NAMALWA (cell line): ENCODE measurements at places on chromosomes 3 and 15.

GRCh38 chr3:171822431-171823106 lies 12.3 kb upstream of the PLD1 start:
- DNase-seq = no peak

DNA sequence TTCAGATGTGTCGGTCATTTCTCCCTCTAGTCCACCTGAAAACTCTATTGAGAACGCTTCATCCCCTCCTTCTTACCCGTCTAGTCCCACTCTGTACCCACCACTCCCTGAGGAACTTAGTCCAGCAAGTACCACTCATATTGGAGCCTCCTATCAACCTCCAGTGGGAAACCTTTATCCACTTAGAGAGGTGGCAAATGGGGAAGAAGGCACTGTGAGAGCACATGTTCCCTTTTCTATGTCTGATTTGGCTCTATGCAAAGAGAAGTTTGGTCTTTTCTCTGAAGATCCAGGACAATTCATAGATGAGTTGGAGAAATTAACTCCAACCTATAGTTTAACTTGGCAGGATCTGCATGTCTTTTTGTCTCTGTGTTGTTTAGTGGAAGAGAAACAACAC lies 17.0 kb upstream of the RPN1 start:
- no peak for DNase-seq

- DNase-seq = no peak
Measured at GRCh38 chr15:90351479-90352106, 491 bp upstream of the ZNF774 start.

- no peak for DNase-seq
Measured at GRCh38 chr3:4245671-4246070, 57.5 kb upstream of the SETMAR start.

DNA sequence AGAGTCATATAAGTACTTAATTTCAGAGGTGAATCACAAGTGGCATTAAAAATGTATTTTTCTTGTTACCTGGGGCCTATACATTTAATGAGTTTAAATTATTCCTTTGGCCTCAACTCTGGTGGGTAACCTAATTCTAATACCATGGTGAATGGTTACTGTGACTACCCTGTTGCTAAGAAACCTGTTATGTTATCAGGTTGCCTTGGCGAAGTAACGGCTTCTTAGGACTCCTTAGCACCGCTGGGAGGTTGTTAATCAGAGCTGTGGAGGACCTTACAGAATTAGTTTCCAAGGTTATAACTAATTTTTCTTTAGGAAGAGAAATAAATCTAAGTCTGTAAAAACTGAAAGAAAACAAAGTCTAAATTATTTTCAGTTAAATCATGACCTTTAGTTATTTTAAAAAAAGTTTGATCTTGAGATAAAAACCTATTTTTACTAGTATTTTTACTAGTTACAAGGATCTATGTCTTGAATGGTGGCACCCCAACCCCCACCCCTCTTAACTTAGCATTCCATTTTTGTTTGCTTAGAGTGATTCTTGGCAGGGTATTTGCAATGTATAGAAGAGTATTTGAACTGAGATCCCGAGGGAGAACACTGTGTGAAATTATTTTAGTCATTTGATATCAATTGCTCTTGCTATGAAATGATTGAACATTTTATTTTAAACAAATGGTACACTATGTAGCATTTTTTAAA lies 155.5 kb downstream of the FNDC3B start:
- peak; percentile 22 for DNase-seq

DNA sequence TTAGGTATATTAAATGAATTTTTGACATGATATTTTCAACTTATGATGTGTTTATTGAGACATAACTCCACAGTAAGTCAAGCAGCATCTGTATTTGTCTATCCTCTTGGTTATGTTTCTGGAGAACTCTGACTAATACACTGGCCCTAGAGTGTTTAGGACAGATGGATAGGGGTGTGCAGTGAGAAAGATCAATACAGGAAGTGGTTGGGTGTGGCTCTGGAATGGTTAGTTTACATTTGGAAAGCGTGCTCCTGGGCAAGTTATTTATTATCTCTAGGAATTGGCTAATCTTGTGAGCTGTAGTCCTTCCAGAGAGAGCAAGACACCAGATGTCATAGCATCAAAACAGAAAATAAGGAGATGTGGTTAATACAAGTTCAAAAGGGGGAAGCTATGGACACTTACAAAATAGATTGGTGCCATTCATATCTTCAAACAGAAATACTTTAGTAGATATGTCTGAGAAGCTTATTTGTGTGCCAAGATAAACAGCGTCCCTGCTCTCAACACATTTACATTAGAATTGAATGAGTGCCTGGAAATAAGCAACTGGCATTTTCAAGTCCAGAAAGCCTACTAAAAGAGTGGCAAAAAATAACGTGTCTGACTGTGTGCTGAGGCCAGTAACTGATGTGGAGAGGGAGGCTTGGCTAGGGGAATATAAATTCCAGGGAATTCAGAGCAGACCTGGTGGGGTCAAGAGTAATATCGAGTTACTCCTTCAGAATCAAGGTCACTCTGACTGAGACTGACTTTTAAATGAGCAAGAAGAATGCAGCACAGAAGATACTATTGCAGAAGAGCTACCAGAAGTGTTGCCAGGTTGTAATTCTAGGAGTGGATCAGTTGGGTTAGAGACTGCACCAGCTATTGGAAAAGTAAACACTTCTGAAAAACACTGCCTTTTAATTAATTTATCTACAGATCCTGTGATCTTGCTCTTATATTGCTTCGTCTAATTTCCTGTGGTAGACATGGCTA lies 33.4 kb upstream of the PLAAT1 start:
- no peak for DNase-seq

DNA sequence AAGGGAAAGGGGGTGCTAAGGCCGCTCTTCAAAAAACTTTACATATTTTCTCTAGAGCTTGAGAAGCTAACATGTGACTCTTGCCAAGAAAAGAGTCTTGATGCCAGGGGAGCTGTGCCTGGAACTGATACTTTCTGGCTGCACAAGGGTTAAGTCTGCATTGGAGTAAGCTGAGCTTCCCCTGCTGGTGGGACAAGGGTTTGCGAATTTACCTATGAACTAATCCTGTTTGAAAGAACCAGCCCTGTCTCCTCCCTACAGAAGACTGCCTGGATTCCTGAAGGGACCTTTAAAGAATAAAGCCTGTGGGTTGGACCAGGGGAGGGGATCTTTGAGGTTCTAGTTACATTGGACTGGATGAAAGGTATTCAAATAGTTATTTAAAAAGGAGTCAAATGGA lies 58.3 kb upstream of the EPHA3 start:
- DNase-seq = peak; percentile 9

GRCh38 chr3:104536715-104537114 lies 830.0 kb upstream of the ALCAM start:
- no peak for DNase-seq

DNA sequence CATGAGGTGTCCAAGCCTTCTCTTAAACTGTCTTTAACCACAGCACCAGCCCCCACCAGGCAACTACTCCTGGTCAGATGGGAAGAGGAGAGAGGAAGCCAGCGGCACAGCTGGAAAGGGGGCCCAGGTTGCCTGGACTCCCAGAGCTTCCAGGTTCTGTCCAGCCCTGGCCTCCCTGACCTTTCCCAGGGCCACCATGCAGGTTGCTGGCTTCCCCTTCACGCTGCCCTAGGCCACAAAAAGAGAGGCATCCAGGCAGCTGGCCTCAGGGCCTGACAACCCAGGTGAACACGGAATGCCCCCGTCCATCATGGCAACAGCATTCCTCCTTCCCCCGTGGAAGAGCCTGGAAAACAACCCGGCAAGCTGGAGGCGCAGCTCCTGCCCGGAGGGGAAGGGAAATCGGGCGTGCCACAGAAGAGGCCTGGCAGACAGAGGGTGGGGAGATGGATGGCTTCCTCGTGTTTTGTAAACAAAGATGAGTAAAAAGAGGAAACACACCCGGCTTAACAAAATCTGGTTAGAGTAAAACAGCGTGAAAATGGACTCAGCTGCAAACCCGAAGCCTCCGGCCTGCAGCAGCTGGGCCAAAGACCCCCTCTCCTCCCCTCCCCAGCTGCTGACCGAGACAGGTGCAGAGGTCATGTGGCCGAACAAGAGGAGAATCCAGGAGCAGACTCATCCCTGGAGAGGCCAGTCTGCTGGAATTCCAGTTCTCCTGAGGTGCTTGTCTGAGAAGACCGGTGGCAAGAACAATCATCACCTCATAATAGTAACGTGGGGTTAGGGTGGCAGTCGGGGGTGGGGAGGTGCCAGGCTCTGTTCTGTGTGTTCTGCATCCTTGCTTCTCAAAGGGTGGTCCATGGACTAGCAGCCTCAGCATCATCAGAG lies 15.5 kb downstream of the BMF start:
- DNase-seq = peak; percentile 77

GRCh38 chr15:55789066-55789660 lies 46.2 kb upstream of the PRTG start:
- peak; percentile 38 for DNase-seq

- DNase-seq = no peak
Measured at GRCh38 chr3:111200027-111200426, 128.4 kb downstream of the NECTIN3 start.

- no peak for DNase-seq
Measured at GRCh38 chr15:76584868-76585575, 248.4 kb downstream of the ISL2 start.
